ENCODE measurements at places on chromosomes 7 and 10.

DNA sequence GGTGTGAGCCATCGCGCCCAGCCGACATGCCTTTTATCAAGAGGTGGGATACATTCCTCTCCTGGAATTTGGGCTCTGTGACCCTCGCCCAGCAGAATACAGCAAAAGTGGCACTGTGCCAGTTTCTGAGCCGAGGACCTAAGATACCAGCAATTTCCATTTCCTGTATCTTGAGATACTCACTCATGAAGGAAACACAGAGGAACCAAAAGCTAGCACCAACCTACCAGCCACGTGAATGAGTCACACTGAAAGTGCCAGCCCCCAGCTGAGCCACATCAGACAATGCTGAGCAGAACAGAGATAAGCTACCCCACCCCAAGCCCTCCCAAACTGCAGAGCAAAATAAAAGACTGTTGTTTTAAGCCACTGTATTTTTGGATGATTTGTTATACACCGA is 56.3 kb downstream of the CACUL1 start:
- DNase-seq = peak; percentile 36

GRCh38 chr10:92755725-92756124 is 66.0 kb downstream of the HHEX start:
- DNase-seq = no peak

DNA sequence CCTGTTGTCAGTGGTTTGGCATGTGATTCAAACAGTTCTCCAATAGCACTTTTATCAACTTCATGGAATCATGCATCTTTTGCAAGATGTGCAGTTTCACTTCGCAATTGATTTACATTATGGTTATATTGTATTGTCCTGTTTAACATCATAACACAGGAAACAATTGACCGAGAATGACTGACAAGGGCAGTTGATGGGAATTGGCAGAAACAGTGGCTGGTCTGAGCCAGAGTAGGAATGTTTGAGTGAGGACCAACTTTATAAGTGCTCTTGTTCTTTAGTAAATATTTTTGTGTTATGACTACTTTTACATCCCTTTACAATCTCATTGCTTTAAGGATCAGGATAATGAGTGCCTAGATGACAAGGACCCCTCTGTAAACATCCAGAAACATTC is 2.2 kb downstream of the KLHL7 start:
- no peak for DNase-seq

DNA sequence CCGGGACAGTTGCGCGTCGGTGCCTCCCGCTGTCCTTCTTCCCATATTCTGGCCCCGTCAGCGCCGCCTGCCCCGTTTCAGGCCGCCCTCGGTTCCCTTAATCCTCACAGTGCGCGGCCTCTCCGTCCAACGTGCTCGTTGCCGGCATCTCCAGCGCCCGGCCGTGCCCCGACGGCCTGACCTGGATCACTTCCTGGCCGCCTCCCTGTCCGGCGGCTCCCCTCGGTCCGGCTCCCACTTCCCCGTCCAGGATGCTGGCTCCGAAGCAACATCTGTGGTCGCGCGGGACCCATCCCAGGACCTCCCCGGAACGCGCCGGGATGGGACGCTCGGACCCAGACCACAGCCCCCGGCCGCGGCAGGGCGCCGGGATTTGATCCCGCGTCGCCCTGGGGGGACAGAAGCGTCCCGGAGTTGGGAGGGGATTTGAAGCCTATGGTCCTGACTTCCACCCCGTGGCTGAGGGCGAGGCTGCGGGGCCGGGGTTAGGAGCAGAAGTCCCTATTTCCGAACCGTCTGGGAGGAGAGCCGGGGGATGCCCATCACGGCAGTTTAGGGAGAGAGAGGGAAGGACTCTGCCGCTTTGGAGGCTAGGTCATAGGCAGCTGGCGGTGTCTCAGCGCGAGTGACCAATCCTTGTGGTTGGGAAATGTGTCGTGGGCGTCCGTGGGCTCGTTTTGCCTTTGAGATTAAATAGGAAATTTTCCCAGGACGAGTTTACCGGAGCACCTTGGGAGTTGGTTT is 53.8 kb downstream of the KCTD7 start:
- no peak for DNase-seq

Data from HS-5 (cell line).